ENCODE measurements at places on chromosomes 7 and 10.

- no peak for DNase-seq
These were observed 186.8 kb downstream of the PARD3 start for GRCh38 chr10:34628174-34628796.

GRCh38 chr7:68787566-68787965 is 810.7 kb upstream of the AUTS2 start:
- no peak for DNase-seq

- no peak for DNase-seq
These were observed 110.2 kb downstream of the CPXM2 start for GRCh38 chr10:123781324-123781900.

- DNase-seq, result no peak
These were observed 293.6 kb downstream of the ARHGAP12 start for GRCh38 chr10:31635009-31635408.

- no peak for DNase-seq
These were observed 50.6 kb downstream of the ABLIM1 start for GRCh38 chr10:114607358-114607998.

DNA sequence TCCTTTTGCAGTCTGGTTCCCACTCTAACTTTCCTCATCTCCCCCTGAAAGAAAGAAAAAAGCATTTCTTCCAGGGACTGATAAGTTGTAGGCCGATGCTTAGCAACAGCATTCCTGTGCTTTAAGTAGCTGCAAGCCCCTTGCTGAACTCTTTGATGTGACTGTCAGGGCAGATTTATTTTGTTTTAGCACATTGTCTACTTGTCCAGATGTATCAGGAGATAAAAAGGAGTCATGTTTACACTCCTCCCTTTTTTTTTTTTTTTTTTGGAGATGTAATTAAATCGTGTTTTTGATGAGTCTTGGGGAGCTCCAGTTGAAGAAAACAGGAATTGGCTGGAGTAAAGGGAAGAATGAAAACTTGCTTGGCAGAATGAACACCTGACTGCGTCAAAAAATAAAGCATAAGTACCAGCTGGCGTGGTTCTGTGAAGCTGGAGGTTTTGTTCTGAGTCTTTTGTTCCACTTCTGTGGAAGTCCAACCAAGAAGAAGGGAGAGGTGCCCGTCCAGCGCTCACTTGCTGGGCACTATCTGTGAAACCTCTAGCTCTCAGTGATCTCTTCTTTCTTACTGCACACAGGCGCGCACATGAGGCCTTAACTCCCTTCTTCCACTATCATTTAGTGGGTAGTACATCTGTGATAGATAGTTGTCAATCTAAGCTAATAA is 871.7 kb downstream of the LRMDA start:
- DNase-seq, result no peak

DNA sequence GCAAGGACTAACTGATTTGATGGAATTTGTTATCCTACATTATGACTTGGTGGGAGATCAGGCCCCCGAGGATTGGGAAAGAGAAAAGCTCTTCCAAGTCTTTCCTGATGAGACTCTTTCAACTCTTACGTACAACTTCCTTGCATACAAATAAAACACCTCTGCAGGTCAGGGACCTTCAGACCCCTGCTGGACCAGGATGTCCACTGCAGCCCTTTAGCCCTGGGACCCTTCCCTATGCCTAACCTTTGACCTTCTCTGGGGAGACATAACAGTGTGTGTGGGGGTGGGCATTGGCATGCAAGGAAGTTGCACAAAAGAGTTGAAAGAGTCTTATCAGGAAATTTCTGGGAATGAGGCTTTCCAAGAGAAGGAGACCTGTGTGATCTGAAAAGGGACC is 859.4 kb downstream of the TYW1 start:
- DNase-seq, result no peak

DNA sequence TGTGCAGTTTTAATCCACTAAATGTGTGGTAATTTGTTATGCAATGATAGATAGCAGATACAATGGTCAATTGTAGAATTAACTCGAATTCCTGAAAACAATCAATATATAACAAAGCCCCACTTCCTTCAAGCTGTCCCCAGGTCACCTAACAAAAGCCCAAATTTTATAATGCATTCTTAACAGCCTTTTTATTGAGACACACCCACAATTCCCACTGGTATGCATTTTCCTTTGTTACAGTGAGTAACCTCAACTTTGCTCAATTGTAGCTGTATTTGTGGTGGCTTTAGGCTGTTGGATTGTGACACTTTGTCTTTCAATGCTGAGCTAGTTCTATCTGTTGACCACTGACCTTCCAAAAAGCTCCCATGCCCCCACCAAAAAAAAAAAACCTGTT is 279.8 kb upstream of the CACNA2D1 start:
- DNase-seq, result no peak

DNA sequence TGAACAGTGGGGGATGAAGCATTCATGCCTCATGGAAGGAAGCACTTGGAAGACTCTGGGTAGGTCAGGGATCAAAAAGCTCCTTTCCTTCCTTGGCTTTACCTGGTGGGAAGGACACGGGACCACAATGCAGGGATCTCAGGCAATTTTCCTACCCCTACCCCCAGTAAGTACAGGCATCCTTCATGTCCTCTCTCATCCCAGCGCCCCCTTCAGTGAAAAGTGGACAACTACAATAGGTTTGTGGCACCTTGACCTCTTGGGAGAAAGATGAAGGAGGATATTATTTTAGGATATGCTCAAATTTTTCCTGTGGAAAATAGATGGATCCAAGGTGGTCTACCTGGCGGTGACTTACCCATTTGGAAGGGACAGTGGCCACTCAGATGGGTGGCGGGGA is 16.5 kb downstream of the AFAP1L2 start:
- no peak for DNase-seq

DNA sequence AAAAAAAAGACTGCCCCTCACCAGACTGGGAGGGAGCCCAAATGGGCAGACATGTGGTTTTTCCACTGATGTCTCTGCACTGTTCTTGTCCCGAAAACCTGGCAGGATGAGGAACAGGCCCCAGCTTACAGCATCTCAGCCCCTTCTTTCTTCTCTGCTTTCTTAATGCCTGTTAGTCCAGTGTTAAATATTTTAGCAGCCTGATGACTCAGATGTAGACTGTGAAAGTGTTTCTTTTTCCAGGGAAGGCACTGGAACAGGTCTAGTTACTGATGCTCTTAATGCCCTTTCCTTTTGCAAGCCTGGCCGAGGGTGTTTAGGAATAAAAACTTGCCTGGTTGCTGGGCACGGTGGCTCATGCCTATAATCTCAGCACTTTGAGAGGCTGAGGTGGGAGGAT is 107.7 kb downstream of the TACC2 start:
- no peak for DNase-seq

GRCh38 chr7:80379034-80379982 is 132.6 kb downstream of the GNAT3 start:
- DNase-seq, result no peak

Measured in upper lobe of right lung (tissue), 1 donor.